T-helper 9 cell (primary cell): ENCODE measurements at places on chromosomes 13 and 19.

- no peak for DNase-seq
Measured at GRCh38 chr19:12783291-12783848, 7.9 kb upstream of the JUNB start.

- no peak for DNase-seq
Measured at GRCh38 chr13:43514311-43514710, 272.5 kb downstream of the ENOX1 start.

DNA sequence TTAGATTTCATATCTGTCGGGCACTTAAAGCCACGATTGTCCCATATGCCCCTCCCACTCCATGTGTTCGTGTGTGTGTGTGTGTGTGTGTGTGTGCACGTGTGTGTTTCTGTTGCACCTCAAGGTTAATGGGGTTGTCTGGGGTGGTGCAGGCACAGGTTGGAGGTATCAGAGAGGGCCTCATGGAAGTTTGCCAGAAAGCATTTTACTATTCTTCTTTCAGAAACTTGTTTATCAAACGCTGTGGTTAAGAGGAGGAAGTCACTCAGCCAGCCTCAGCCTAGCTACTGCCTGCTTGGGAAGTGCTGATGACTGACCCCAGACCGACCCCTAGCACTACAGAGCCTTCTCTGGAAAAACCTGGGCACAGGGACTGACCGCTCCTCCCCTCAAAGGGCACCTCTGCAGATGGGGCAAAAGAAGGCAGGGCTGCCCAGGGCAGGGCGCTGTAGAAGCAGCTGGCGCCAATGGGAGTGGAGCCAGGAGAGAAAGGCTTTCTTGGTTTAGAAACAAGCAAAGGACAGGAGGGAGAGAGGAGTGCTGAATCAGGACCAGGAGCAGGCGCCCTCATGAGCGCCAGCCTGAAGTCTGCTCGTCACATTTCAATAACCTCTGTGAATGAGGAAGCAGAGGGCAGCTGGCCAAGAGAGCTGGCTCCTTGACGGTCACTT is 3.9 kb downstream of the SIAH3 start:
- peak; percentile 15 for DNase-seq

DNA sequence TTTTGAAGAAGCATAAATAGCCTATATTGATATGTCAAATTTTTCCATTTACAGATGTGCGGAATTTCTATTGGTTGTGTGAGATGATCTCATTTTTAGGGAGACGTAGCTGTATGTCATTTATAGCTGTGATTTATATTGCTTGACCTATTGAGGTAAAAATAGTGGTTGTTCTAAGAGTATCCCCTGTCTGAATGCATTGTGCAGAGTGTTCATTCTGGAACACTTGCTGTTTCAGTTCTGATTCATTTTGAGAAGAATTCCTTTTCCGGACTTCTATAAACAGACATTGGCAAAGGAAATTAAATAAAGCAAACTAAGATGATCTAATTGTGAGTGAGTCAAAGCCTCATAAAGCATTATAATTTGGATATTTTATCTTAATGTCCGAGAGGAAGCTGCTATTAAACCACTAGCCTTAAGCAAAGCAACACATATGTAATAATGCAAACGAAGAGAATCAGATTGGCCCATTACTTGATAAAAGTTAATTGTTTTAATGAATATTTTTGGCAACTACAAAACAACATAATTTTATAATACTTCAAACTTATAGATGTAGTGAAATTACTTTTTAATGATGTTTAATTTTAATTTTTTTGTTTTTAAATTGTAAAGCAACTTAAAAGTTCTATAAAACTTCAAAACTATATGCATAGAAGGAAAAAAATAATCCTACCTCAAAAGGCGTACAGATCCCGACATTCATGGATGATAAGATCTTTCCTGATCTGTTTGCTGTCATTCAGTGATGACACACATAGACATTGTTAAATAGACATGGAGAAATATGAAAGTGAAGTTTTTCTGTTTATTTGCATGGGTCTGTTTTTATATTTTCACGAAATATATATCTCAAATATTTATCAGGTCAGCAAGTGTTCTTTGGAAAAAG is 942.6 kb upstream of the SLC10A2 start:
- DNase-seq = no peak

DNA sequence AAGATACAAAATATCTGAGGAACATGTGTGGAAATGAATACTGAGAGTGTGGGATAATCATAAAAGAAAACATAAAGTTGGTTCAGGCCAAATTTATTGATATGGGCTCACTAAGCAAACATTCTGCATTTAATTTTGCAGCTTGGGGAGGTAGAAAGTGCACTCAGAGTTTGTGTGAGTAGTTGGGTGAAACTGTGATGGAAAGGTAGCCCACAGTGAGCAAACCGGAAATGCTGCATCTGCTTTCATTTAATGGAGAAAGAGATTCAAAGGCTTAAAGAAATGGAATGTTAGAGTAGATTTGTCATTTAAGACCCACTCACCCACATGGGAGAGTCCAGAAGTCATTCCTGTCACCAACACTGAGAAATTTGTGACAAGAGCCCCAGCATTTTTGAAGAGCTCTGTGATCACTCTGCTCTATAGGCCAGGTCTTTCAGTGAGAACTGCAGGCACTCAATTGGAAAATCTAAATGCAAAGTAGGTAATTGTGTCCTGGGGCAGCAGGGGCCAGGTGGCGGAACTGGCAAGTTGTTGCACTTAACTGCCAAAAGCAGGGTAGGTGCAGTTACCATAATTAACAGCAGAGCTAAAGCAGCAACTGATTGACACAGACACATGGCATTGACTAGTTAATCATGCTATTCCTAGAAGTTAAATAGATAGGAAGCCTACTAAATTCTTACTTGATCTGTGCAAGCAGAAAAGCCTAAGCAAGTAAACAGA is 1228.3 kb upstream of the PCDH20 start:
- DNase-seq = no peak

GRCh38 chr19:5342573-5343201 is 2.1 kb upstream of the PTPRS start:
- no peak for DNase-seq

- DNase-seq = no peak
Measured at GRCh38 chr13:95411428-95412040, 110.3 kb upstream of the ABCC4 start.
